ENCODE measurements at places on chromosomes 7 and 10.

DNA sequence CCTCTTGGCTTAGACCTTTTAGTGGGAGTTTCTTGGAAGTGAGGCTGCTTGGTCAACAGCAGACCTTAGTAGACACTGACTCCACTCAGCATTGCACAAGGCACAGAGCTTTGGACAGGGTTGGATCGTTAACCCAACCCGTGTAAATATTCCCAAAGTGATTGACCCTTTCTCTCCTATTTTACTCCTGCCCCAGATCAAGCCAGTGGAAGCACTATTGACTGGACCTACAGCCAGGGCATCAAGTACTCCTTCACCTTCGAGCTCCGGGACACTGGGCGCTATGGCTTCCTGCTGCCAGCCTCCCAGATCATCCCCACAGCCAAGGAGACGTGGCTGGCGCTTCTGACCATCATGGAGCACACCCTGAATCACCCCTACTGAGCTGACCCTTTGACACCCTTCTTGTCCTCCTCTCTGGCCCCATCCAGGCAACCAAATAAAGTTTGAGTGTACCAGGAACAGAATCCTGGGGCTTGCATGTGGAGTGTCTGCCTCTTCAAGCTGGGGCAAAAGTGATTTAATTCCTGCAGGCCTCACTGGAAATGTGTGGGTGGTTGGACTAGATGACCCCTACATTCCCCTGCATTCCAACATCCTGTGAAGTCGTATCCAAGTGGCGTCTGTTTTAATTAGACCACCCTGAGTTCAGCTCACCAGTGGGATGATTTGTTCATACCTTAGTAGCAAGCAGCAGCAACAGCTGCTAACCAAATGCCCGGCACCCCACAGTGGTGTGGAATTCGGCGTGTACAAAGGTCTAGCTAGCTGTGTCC is 7.5 kb downstream of the CPA1 start:
- DNase-seq, result no peak

DNA sequence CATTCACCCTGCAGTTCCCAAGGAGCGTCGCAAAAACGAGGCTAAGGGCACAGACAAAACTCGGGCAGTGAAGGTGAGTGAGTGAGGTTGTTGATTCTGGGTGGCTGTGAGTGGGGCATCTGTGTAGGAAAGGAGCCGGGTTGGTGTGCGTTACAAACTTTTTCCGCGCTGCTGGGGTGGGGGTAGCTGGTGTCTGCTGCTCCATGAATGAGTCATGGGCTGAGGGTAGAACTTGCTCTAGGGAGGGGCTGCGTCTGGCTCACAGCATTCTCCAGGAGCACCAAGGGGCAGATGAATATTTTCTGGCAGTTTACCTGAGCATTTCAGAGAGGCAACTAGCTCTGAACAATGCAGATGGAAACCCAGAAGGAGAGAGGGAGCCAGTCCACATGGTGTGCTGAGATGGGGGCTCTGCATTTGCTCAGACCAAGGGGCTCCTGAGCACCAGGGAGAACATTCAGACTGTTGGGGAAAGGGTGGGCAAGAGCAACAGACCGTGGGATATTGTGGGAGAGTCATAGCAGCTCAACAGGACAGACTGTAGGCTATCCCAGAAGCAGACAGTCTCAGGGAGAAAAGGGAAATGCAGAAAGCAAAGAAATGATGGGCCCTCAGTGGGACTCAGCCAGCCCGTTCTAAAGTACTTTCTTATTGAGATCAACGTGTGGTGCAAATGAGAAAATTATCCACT is 18.8 kb downstream of the NOBOX start:
- DNase-seq, result no peak

- DNase-seq, result no peak
These were observed 551.6 kb downstream of the CALN1 start for GRCh38 chr7:71860572-71860971.

GRCh38 chr7:131623154-131623553 is 66.7 kb upstream of the PODXL start:
- DNase-seq, result no peak

GRCh38 chr10:107118866-107119265 is 45.6 kb downstream of the SORCS1 start:
- no peak for DNase-seq

GRCh38 chr10:131280101-131280500 is 31.4 kb downstream of the TCERG1L start:
- DNase-seq, result no peak

GRCh38 chr7:73700581-73701134 is 17.3 kb downstream of the BUD23 start:
- no peak for DNase-seq

GRCh38 chr10:104046651-104047050 is 39.0 kb downstream of the COL17A1 start:
- no peak for DNase-seq

GRCh38 chr10:85542152-85542551 is 824.4 kb downstream of the GRID1 start:
- DNase-seq, result no peak

- no peak for DNase-seq
These were observed 110.1 kb upstream of the INSYN2A start for GRCh38 chr10:127306479-127306878.

DNA sequence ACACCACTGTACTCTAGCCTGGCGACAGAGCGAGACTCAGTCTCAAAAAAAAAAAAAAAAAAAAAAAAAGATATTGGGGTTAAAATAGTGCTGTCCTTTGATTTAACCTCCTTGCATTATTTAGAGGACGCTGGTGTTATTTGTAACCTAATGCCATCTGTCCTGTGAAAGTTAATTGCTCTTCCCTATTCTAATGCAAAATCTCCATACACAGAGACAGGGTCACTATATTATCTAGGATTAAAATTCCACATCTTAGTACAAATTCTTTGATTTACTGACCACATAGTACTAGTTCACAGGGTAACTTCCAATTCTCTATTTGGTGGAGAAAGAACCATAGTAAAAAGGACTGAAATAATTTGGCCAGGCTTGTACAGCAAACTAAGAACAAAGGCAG is 184.2 kb upstream of the STEAP4 start:
- no peak for DNase-seq

- no peak for DNase-seq
These were observed 42.3 kb downstream of the CHRM2 start for GRCh38 chr7:136910771-136911170.

DNA sequence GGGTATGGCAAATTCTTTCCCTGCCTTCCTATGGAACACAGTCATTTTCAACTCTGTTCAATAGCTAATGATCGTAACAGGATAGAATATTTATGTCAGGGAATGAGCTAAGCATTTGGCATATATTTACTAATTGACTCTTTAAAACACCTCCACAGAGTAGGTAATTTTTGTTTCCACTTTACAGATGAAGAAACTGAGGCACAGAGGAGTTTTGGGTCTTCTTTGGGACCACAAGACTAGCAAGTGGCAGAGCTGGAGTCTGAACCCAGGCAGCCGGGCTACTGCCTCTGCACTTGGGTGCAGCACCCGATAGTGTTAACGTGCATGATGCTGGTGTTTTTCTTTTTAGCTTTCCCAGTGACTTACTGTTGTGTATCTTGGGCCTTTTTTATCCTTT is 384.0 kb downstream of the SFMBT2 start:
- DNase-seq, result no peak

- no peak for DNase-seq
These were observed 17.1 kb downstream of the PLXDC2 start for GRCh38 chr10:19833170-19833824.

DNA sequence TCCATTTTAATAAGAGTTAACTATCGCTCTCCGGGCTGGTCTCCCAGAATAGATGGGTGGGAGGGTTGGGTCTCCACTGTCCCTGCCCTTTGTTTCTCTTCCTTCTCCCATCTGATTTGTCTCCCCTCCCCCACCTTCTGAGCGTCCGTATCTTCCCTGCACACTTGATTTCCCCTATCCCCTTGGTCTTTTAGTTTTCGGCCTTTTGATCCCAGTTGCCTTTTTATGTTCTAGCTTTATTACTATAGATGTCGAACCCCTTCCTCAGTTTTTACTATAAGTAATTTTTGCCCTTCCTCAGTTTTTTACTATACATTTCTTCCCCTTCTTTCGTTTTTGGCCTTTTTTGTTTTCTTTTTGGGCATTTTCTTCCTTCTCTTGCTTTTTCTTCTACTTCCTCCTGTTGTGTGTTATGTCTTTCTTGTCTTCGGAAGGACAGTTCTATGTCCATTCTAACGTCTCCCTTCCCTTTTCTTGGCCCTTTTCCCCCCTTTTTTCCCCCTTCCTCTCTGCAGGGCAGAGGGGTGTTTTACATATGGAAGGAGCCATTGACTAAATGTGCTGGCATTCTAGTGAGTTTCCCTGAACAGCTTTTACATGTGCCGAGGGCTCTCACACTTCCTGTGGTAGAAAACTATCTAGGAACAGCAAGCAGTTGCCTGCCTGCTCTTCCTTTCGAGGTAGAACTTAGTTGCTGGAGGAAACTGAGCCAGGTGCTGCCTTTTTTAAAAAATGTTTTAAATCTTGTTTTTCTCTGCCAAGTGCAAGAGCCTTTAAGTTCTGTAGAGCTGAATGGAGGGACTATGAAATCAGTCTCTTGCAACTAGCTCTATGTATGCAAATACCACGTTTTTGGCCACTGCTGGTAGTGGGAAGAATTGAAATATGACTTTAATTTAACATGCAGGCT is 2.8 kb downstream of the TET1 start:
- no peak for DNase-seq

DNA sequence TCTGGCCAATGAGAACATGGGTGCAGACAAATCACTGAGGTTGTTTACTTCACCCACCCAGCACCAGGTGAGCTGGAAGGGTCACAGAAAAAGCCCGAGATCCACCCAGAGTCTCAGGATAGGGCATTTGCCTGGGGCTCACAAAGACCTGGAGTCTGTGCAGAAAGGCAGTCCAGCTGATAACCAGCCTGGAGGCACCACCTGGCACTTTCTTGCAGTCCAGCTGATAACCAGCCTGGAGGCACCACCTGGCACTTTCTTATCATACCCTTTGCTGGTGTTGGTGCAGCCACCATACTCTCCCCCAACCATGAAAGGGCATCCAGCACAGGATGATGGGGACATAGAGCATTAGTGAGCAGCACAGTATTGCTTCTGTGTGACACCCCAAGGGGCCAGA is 104.1 kb downstream of the PPP1R3C start:
- DNase-seq, result no peak
